ENCODE measurements at places on chromosomes 6 and 20.

- DNase-seq: no peak
Observed at GRCh38 chr6:139381216-139381865, 6.9 kb upstream of the CITED2 start.

GRCh38 chr6:56911847-56912246 lies 43.1 kb upstream of the BEND6 start:
- peak; percentile 90 for DNase-seq

- no peak for DNase-seq
Observed at GRCh38 chr6:33187809-33188208, 4.5 kb downstream of the COL11A2 start.

- DNase-seq: peak; percentile 66
Observed at GRCh38 chr6:90764001-90764400, 177.1 kb upstream of the MAP3K7 start.

DNA sequence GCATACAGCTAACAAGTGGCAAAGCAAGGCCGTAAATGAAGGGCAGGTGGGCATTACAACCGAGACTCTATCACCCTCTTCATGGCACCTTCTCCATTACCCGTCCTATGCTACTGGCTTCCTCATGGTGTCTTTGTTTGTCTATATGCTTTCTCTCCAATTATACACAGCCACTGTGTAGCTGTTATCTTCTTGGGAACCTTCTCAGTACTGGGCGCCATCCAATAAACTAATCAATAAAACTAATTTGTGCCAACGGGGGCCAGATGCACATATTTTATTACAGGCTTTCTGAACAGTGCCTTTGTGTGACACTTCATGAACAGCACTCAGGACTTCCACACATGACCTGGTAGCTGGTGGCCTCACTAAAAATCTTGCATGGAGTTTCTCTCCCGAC lies 149.8 kb upstream of the PCSK2 start:
- DNase-seq: no peak

DNA sequence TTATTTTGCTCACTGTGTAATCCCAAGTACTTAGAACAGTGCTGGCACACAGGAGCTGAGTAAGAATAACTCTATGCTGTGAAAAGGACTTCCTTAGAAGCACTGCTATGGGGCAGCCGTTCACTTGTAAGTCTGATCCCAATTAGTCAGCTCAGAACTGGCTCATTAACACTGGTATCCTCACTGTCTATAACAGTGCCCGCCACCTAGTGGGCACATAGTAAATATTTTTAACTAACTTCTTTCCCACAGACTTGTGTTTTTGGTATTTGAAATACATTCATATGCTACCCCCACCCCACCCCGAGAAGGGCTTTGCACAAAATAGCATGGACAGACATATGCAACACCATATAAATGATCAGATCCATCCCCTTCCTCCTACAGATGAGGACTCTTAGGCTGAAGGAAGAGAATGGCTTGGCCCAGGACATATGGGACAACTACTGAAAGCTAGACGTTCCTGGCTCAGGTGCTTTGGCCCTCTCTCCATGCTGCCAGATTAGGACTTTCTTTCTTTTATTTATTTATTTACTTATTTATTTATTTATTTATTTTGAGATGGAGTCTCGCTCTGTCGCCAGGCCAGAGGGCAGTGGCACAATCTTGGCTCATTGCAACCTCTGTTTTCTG lies 47.1 kb downstream of the DST start:
- DNase-seq: peak; percentile 50

GRCh38 chr20:43959079-43959919 lies 44.6 kb downstream of the TOX2 start:
- no peak for DNase-seq

- DNase-seq: no peak
Observed at GRCh38 chr6:154930451-154930851, 64.7 kb upstream of the TIAM2 start.

GRCh38 chr6:22467645-22468044 lies 101.7 kb upstream of the HDGFL1 start:
- DNase-seq: no peak

GRCh38 chr20:61173961-61174725 lies 77.9 kb upstream of the CDH4 start:
- peak; percentile 45 for DNase-seq

DNA sequence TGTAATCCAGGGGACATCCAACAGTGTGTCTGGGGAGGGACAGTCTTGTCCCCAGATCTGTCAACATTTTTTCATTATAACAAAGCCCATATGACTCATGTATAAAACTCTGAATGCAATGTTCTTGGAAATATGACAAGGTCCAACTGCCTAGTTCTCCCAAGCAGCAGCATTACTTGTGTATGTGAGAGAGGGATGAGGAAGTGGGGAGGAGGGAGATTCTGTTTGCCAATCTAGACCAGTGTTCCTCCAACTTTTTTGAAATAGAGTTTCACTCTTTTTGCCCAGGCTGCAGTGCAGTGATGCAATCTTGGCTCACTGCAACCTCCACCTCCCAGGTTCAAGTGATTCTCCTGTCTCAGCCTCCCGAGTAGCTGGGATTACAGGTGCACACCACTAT lies 394.8 kb downstream of the DHX35 start:
- no peak for DNase-seq
